ENCODE measurements at places on chromosomes 11 and 22.

DNA sequence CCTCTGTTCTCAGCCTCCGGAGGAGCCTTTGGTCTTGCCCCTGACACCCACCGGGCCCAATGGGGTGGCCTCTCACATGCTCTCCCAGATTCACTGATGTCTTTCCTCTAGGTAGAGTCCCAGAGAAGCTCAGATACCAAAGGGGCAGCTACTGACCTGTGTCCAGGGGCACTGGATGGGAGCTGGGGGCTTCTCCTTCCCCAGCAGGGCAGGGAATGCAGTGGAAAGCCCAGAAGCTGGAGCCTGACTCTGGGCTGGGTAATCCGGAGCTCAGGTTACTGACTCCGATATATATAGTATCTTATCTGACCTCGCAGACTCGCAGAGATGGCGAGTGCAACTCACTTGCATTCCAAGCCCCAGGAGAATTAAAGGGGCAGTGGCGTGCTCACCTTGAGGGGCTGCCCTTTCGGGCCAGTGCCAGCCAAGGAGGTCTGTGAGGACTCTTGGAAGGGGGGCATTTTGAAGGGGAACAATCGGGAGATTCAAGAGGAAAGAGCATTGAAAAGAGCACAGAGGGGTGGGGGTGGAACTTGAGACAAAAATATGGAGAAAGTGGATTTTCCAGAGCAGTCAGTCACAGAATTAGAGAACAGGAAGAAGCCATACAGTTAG, 2.5 kb downstream of the USP2 start:
- DNase-seq, result no peak

DNA sequence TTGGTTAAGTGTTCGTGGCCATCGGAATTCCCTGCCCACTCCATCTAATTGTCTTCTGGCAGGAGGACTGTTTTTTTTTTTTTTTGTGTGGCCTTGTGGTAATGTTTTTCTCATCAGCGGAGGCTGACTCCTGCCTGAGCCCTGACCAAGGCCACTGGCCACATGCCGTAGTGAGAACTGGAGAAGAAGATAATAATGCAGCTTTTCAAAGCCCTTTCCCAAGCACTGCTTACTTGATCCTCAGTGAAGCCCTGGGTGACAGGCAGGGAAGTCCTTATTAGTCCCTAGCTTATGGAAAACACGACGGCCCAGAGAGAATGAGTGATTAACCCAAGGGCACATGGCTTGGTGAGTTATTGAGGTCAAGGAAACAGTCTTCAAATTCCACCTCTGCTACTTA, 71.2 kb downstream of the ADM start:
- DNase-seq, result no peak

- no peak for DNase-seq
These were observed 859 bp upstream of the FGF19 start for GRCh38 chr11:69704508-69705253.

- peak; percentile 60 for DNase-seq
These were observed 3.6 kb downstream of the AHNAK start for GRCh38 chr11:62542750-62543567.

- no peak for DNase-seq
These were observed 83.8 kb upstream of the LARGE1 start for GRCh38 chr22:34004058-34004457.

GRCh38 chr11:17650127-17650911, 69.1 kb upstream of the MYOD1 start:
- no peak for DNase-seq

GRCh38 chr11:115170133-115170815, 333.9 kb downstream of the CADM1 start:
- no peak for DNase-seq

- DNase-seq, result peak; percentile 53
These were observed at the start of gene SERPINH1 for GRCh38 chr11:75562048-75562835. Gene SERPINH1 (plus strand): TSS chr11:75562253. CDS start chr11:75566350, 4,097 bp downstream.

DNA sequence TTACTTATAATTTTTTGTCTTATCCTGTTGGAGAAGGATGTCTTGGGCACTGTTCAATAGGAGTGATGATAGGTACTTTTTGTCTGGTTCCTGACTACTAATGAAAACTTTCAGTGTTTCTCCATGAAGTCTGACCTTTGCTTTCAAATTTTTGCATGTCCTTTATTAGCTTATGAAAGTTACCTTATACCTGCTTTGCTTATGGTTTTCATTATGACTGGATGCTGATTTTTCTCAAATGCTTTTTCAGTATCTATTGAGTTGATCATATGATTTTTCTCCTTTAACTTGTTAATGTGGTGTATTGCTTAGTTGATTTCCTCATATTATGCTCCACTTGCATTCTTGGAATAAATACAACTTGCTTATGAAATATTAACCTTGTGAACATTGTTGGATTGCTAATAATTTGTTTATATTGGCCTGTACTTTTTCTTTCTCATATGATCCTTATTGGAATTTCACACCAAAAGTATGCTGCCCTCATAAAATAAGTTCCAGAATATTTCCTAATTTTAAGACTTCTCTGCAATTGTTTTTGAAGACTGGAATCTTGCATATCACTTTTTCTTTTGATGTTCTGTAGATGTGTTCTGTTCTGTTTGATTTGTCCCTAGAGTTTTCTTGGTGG, 85.0 kb upstream of the SC5D start:
- no peak for DNase-seq

- no peak for DNase-seq
These were observed 75.8 kb downstream of the RAB30 start for GRCh38 chr11:82995754-82996398.

GRCh38 chr11:15903246-15903645, 453.1 kb downstream of the SOX6 start:
- DNase-seq, result no peak

GRCh38 chr22:46362934-46363515, 27.5 kb downstream of the TRMU start:
- no peak for DNase-seq

DNA sequence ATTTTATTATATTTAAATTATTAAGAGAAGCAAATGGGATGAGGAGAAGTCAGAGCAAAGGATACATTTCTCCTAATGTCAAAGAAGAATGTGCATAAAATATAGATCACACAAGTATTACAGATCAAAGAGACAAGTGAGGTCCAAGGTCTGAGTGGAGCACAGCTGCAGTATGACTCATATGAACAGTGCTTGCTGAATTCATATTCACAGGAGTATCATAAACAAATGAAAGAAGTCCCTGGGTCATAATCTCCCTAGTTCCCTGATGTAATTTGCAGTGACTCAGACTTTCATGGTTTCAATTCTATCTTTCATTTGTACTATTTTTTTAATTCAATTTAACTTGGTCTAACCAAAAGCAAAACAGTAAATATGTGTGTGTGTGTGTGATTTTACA, 499.0 kb upstream of the CCDC179 start:
- no peak for DNase-seq

DNA sequence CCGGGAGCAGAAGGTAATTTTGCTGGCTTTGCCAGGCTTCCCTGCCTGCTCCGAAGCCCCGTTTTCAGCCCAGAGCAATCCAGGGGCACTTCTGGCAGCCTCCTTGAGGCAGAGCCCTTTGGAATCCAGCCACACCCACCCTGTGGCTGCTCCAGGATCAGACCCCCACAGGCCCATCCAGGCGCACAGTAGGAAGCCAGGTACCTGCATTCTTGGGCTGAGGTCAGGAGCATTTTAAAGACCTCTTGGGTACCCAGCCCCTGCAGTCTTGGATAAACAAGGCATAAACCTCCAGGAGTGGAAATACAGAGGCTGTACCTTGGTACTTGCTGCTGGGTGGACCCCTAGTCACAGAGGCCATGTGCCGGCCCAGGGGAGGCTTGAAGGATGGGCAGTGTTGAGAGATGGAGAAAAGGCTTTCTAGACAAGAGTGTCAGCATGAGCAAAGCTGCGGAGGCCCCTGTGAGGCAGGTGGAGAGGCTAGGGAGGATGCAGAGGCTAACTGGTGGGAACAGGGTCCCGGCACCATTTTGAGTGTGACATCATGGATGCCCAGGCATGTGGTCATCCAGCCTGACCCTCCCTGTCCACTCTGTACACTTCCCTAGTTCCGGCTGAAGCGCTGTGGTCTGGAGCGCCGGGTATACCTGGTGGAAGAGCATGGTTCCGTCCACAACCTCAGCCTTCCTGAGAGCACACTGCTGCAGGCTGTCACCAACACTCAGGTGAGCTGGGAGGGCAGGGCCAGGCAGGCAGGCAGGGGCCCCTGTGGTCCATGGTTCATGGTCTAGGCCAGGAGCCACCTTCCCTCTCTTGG, 3.9 kb downstream of the MUS81 start:
- no peak for DNase-seq

GRCh38 chr22:25490896-25491295, 73.6 kb upstream of the GRK3 start:
- no peak for DNase-seq

DNA sequence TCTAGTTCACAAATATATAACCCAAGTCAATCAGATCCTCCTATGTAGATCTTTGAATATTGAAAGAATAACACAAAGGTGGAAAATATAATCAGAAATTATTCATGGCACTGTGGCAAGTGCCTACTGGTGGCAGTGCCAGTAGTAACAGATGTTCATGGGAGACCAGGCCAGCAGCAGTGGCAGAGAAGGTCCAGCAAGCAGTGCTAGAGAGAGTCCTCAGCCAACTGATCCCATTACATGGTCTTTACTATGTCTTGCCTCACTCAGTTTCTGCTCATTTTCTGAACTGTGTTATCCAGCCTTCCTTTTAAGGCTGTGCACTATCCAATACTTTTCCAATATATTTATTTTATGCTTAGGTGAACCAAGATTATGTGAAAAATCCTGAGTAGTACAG, 124.9 kb downstream of the MRTFA start:
- DNase-seq, result no peak

DNA sequence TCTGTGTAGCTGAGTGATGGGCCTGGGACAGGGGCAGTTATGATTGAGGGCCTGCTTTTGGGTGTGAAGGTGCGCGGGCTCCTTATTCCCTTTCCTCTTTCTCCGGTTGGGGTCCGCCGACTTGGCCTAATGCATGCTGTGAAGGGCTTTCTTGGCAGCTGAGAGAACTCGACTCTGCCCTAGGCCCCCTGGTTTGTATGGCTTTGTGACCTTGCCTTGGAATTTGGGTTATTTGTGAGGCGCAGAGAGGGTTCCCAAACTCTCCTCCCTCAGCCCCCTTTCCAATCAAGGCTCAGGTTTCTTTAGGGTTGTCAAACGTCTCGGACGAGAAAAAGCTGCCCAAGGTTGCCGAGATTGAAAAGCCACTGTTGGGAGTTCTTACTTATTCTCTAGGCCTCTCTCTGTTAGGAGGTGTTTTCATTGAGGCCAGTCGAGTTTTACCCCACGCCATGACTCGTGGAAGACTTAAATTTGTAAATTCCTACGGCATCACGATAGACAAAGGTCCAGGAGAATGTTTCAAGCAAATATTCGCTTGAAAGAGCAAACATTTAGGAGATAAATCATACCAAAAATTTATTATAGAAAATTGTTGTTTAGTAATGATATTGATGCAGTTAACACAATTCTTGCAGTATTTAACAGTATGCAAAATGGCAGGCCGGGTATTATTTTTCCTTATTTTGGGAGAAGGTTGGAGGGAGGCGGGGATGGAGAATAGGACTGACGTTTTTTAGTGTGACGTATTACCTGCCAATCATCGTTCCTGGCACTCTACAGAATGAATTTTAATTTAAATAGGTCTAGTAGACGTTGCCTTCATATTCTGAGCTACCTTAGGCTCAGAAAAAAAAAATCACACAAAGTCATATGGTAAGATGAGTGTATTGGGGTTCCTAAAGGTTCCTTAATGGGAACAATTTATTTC, 689 bp downstream of the PDHX start:
- no peak for DNase-seq

- DNase-seq, result no peak
These were observed 16.0 kb downstream of the FZD4 start for GRCh38 chr11:86938900-86939880.

DNA sequence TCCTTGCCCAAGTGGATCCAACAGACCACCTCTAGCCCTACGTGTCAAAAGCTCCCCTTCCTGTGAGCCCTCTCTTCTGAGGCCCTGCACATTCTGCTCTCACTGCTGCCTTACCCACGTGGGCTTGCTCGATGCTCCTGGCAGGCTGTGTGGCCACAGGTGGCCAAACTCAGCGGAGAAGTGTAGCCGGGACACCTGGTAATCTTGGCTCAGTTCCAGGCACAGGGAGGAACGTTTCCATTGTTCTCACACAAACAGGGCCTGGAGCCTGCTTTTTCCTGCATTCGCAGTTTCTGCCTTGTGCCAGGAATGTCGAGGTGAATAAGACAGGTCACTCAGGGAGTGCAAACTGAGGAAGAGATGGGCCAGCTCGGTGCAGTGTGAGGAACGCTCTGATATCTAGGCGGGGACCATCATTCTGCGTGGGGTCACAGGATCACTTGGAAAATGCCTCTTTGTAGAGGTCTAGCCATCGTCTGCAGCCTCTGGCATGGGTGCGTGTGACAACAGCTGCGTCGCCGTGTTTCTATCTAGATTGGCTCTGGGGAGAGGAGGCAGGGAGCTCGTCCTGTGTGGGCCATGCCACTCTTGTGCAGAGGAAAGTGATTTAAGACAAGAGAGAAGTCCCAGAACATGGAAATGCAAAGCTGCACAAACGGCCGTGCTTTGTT, 127.6 kb upstream of the PARVA start:
- no peak for DNase-seq

DNA sequence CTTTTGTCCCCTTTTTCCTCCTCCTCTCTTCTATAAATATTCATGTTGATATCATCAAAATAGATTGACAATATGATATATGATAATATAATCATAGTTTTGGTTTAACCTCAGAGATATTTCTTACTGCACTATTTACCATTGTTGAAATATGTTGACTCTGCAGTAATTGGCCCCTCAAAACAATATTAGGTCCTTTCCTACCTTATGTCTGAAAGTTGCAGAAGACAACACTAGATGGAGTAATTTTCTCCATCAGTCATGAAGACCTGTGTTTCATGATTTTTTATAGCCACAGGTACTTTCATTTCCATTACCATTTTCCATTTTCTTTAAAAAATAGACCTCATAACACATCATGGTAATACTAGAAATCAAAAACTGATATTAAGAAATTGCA, 284.4 kb downstream of the LUZP2 start:
- no peak for DNase-seq

- DNase-seq, result no peak
These were observed 1.9 kb upstream of the OR6Q1 start for GRCh38 chr11:58028687-58029411.

DNA sequence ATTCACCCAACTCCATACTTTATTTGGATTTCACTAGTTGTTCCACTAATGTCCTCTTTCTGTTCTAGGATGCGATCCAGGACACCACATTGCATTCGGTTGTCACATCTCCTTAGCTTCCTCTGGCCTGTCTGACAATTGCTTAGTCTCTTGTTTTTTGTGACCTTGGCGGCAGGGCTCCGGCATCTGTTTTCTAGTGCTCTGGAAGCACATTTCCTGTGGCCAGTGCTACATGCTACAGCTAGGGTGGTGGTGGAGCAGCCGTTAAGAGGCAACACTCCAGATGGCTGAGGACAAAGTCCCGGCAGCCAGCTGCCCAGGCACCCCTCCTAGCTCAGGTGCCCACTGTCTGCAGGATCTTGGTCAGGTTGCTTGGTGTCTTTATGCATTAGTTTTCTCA, 6.8 kb downstream of the STX3 start:
- no peak for DNase-seq

- DNase-seq, result no peak
These were observed 143.4 kb upstream of the ANO3 start for GRCh38 chr11:26188554-26188953.

GRCh38 chr11:113440816-113441215, 34.4 kb downstream of the DRD2 start:
- no peak for DNase-seq

GRCh38 chr11:93279851-93280347, 50.6 kb upstream of the DEUP1 start:
- no peak for DNase-seq
